ENCODE measurements at places on chromosomes 2 and 18.

DNA sequence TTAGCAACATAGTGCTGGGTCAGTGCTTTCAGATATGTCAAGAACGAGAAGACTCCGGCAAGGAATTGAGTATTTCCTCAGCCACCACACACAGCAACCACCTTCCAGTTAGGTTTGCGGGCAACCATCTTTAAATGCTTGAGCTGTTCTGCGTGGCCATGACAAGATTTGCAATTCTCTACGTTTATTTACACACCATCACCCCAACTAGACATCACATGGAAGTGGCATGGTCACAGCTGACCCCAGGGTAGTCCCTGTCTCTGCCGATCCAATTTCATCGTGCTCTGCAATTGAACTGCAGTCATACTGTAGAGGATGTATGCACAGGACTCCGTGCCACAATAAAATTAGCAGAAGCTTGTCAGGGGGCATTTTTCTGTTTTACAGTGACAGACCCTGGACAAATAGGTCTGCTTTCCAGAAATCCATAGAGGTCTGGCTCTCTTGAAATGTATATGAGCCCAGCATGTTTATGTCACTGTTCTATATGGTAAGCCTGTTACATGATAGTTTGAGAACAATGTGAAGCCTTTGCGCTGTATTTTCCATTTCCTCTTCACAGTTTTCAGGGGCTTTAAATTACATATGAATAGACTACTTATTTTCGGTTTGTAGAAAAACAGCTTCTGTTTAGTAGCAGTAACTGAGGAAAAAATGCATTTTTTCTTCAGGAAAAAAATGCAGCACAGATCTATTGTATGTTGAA, 605.2 kb downstream of the NR4A2 start:
- no peak for DNase-seq

DNA sequence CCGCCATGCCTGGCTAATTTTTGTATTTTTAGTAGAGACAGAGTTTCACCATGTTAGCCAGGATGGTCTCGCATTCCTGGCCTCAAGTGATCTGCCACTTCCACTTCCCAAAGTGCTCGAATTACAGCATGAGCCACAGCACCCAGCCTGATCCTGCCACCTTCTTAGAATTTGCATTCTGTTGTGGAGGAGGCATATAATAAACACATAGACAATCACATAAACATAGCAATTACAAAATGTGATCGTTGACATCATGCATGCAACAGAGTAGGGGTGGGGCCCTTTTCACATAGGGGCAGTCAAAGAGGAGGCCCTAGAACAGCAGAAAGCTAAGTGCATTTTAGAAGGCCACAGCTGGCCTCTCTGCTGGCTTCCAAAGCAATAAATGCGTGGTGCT, 39.9 kb upstream of the TSPYL6 start:
- DNase-seq = no peak

GRCh38 chr2:191522478-191523120, 155.3 kb upstream of the NABP1 start:
- DNase-seq = no peak

GRCh38 chr2:161873707-161874106, 200.3 kb downstream of the DPP4 start:
- no peak for DNase-seq

DNA sequence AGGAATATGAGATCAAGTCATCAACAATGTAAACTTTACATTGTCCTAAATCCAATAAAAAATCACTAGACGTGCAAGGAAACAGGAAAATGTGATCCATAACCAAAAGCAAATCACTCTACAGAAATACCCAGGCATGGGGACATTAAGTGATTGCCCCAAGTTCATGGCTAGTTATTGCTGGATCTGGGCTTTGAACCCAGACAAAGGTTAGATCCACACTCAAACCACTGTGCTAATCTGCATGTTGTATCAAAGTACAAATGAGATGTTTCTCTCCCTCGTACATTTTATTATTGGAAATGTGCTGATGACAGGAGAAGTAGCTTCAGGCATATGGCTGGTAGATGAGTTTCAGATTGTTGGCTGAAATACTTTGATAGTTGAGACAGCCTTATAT, 2.7 kb upstream of the ARL5A start:
- no peak for DNase-seq

DNA sequence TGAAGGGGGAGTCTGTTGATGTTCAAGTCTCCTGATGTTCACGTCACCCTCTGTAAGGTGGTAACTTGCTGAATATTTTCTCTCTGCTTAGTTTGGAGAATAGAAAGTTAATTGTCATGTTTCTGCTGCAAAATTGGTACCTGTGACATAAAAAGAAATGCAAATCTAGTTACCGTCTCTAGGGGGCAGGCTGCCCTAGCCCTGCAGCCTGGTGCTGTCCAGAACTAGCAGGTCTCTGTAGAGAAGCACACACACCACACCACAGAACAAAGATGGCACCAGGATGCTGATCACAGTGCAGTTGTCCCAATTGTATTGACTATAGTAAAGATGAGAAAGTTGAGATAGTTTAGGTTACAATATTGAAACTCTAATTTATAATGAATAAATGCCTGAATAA, 47.0 kb downstream of the SLC9A4 start:
- peak; percentile 37 for DNase-seq

DNA sequence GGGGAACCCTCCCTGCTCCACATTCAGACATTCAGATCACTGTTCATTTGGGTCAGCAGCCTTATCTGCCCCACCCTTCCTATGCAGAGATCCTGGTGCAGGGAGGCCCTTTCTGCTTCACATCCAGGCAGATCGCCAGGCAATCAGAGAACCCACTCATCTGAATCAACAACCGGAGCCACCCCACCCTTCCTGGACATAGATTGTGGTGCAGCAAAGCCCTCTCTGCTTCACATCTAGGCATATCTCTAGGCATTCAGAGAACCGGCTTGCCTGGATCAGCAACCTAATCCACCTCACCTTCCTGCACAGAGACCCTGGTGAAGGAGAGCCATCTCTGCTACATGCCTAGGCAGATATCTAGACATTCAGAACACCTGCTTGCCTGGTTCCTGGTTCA, 184.5 kb upstream of the CNTNAP5 start:
- no peak for DNase-seq

- no peak for DNase-seq
These were observed 102.7 kb downstream of the NR4A2 start for GRCh38 chr2:156229724-156230362.

GRCh38 chr2:2831633-2832032, 500.6 kb upstream of the MYT1L start:
- DNase-seq = no peak

DNA sequence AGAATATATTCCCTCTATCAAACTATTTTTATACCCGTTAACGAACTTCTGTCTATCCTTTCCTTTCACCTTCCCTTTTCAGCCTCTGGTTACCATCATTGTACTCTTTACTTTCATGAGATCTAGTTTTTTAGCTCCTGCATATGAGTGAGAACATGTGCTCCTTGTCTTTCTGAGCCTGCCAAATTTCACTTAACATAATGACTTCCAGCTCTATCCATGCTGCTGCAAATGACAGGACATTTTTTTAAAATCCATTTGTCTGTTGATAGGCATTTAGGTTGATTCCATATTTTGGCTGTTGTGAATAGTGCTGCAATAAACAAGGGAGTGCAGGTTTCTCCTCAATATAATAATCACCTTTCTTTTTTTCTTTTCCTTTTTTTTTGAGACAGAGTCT, 8.2 kb upstream of the CCDC195 start:
- DNase-seq = no peak

- no peak for DNase-seq
These were observed 271.3 kb upstream of the STON1 start for GRCh38 chr2:48258481-48259149.

DNA sequence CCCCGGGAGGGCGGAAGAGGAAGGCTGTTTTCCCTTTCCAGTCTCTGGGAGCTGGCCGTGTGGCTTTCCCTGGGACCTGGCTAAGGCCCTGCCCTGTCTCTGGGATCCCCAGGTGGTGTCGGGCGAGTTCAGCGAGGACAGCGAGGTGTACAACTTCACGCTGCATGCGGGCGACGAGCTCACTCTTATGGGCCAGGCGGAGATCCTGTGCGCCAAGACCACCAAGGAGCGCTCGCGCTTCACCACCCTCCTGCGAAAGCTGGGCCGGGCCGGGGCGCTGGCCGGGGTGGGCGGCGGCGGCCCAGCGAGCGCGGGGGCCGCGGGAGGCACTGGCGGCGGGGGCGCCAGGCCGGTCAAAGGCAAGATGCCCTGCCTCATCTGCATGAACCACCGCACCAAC, 11.2 kb downstream of the GAREM2 start:
- no peak for DNase-seq

- DNase-seq = no peak
These were observed 37.0 kb upstream of the KYNU start for GRCh38 chr2:142840436-142840835.

DNA sequence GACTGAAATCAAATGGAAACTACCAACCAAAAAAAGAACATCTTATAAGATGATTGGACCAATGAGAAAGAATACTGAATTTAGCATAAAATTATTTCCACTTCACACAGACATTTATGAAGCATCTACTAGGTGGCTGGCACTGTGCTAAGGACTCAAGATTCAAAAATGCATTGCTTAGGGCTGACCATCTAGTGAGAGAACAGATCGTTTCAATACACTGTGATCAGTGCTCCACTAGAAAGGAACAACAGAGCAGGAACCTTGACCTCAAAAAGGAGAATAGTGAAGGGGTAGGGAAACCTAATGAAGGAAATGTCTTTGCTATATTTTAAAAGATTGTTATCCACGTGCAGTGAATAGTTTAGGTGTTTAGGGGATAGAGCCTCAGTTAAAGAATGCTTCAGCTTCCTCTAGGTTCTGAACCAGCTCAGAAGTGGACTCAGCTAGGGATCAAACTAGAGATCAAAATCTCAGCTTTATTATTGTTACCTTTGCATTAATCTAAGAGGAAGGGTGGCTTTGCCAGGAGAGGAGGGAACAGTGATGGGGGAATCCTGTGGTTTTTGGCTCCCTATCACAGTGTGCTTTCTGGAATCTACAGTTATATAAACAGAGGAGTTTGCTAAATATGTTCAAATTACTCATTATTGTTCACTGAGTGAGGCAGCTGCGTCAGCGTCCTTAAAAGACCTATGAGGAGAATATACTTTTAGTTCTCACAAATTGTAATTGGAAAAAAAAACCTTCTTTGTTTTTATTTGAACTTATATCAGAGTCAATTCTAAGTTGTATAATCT, 16.2 kb upstream of the BBS5 start:
- DNase-seq = no peak

DNA sequence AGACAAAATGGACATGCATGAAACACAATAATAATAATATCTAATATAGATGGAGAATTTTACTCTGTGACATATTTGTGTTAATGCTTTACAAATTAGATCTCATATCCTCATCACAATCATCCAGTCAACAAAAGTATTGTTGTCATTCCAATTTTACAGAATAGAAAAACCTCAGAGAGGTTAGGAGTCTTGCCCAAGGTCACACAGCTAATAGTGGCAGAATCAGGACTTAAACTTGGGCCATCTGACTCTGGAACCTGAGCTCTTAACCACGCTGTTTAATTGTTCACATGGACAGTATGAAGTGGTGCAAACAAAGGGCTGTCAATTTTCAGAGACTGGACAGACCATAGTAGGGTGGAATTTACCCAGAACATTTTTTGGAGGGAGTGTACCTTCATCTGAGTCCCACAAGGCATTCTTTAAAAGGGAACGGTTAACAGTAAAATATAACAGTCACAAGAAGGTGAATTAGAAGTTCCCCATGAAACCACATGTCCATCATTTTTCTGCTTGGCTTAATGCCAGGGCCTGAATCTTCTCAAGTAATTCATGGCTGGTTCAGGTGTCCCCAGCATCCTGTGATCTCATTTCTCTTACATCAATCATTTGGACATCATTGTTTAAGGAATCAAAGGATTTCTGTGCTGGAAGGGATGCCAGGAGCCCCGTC, 35.4 kb upstream of the CCDC93 start:
- DNase-seq = no peak

GRCh38 chr2:212970132-212970531, 181.3 kb downstream of the IKZF2 start:
- DNase-seq = no peak

- DNase-seq = no peak
These were observed 12.2 kb downstream of the GREB1 start for GRCh38 chr2:11546072-11546471.
